ENCODE measurements at places on chromosomes 1 and 21.

- no peak for DNase-seq
Measured at GRCh38 chr21:41593760-41594138, 85.8 kb upstream of the TMPRSS2 start.

DNA sequence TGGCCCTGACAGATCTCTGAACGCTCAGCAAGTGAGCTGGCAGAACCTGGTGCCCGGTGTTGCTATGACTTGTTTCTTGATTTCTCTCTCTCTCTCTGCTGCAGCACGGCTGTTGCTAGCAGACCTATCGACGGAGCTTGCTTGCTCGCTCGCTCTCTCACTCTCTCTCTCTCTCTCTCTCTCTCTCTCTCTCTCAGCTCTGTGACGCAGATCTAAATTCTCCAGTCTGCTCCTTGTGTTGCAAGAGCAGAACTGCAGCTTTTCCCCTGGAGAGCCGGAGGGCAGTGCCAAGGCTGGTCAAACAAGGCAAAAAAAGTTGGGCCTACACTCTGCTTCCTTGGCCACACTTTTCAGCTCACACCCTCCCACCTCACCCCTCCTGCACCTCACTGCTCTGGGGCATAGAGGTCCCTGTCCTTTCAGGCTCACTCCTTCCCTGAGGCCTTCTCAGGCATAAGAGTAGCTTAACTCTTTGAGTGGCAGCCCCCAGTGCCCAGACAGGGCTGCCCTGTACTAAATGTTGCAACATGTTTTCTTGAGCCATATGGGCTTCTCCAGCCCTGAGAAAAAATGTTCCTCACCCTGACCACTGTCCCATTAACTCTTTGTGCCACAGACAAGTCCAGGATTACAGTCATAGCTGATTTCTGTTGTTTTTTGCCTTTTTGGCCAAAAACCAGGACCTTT lies 72.2 kb downstream of the CD46 start:
- DNase-seq = no peak

DNA sequence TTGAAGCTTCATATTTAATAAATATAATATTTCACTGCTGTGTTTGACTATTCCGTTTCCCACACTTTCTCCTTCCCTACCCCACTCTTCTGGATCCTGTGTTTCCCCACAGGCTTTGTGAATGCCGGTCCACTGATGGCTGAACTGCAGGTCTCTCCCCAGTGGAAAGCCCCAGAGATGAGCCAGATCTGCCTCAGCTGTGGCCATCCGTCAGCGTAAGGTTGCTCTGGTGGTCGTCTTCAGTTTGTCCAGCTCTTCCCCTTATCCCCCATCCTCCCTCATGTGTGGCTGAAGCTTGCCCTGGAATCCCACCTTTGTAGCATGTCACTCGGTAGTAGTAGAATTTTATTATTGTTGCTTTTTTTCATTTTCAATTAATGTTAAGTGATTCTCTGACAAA lies 11.4 kb downstream of the SMAP2 start:
- no peak for DNase-seq

GRCh38 chr1:91787919-91788318 lies 98.0 kb downstream of the TGFBR3 start:
- no peak for DNase-seq

- no peak for DNase-seq
Measured at GRCh38 chr1:6412896-6413295, 6.8 kb downstream of the HES2 start.

DNA sequence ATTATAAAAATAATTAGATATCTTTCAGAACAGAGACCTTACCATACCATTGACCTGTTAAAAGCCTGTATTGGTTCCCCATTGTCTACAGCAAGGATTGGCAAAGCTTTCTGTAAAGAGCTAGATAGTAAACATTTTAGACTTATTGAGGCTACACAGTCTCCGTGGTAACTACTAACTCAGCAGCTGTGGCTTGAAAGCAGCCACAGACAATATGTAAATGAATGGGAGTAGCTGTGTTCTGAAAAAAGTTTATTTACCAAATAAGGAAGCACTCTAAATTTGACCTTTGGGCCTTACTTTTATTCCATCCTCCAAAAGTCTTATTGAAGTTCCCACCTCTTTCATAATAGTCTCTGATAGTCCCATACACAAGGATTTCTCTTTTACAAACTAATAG lies 39.7 kb downstream of the NUP210L start:
- DNase-seq = no peak

- DNase-seq = no peak
Measured at GRCh38 chr1:221729771-221730330, 12.0 kb downstream of the DUSP10 start.

GRCh38 chr1:93722081-93723031 lies 40.7 kb upstream of the BCAR3 start:
- DNase-seq = no peak

All from KG1 (cell line).